ENCODE measurements at places on chromosomes 16 and 17.

DNA sequence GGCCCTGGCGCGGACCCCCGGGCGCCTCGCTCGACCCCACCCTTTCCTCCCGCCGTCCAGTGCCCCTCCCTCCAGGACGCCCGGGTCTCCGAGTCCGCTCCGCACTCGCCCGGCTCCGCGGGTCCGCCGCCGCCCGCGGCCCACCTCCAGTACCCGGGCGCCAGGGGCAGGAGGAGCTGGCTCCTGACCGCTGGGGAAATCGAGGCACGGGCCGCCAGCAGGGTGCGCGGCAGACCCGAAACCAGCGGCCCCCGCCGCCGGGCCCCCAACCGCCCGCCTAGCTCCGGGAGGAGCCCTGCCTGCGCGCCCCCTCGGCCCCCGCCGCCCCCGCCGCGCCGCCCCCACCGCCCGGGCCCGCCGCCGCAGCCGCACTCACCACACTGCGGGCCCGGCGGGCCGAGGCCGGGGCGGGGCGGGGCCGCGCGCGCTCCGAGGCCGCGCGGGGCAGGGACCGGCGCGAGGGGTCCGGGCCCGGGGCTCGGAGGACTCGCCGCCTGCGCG lies 333 bp downstream of the MAFG start:
- no peak for DNase-seq

GRCh38 chr17:1123393-1123831 lies 56.4 kb downstream of the ABR start:
- DNase-seq, result peak; percentile 48

DNA sequence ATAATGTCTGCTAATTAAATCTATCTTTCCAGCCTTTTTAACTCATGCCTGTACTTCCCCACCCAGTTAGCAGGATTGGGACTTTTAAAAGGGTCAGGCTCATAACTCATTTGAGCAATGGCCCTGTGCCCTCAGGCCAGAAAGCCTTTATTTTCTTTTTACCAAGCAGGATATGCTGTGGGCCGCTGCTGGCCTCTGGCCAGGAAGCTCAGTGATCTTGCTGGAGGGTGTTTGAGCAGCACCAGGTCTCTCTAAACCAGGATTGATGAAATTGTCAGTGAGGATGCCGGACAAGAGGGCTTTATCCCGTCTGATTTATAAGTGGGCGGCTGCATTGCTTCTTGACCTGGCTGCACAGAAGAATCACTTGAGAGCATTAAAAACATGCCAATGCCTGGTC lies 187.8 kb downstream of the RAB11FIP4 start:
- DNase-seq, result peak; percentile 32

- DNase-seq, result no peak
Observed at GRCh38 chr16:229731-230281, 557 bp upstream of the LUC7L start.
